COR-L47 (cell line): ENCODE measurements at places on chromosomes 1 and 21.

GRCh38 chr1:3857791-3858129 is 484 bp downstream of the DFFB start:
- DNase-seq, result no peak

DNA sequence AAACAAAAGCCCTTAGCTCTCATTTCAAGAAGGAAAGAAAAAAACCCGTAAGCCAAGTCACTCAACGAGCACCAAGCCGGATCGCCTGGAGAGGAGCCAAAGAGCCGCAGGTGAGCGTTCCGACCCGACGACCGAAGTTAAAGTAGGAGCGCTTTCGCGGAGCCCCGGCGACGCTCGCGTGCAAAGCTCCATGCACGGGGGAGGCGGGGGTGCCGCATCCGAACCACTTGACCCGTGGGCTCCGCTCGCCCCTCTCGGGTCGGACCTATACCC is 382 bp downstream of the GPBP1L1 start:
- DNase-seq, result peak; percentile 9

DNA sequence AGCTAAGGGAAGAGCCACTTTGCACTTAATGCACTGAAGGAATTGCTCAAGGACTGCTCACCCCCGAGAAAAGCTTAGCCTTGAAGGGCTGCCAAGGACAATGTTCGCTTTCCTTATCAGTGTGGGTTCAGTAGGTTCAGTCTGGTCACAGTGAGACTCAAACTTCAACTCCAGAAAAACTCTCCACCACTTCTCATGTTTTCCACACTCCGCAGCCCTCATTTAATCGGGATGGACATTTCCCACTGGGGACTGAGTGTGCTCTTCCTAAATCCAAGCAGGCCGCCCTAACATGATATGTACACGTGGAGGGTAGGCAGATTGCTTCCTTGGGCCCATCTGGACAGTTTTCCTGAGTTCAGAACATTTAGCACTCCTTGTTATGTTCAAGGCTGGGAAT is 19.5 kb downstream of the SUSD4 start:
- no peak for DNase-seq

DNA sequence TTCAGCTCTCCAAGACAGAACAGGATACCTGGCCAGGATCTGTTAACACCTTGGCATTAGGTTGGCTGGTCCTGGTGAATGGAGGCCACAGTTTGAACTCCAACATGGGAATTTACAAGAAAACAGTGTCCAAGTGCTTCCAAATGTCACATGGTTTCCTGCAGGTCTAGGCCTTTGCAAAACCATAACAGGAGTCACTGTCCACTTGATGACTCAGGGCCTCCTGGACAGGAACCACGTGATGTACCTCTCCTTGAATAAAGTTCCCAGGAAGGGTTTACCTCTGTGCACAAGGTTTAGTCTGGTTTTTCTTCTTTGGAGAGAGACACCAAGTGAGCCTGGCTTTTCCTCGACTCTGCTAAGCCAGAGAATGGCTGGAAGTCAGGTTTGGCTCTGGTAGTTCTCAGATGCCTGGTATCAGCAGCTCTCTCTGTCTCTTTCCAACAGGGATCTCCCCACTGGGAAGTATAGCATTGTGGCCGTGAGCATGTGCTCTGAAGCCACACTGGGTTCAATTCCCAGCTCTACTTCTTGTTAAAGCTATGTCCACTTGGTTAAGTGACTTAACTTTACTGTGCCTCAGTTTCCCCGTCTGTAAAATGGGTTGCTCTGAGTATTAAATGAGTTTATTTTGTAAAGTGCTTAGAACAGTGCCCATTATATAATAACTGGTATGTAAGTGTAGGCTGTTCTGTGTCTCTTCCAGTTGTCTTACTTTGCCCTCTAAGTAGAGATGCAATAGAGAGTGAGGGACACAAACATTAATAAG is 27.3 kb upstream of the TMEM61 start:
- no peak for DNase-seq

DNA sequence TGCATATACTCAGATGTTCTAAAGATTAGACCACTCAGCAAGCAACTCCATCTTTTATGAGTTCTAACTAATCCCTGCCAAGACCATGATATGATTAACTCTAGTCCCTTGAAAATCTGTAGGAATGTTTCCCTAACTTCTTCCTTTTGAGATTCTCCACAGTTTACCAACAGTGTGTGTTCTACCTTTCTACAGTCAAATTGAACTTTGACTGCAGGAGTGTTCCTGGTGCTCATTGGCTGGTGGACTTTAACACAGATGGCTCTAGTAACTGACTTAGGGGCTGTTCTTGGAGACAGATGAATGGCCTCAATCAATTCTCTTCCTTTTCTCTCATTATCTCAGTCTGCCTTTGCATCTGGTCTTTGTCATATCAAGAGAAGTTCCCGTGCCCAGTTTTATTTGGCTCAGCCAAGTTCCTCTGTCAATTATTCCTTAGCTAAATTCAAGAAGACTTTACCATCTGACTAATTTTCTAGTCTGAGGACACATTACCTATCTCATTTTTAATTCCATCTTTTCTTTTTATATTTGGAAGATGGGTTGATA is 643.9 kb upstream of the CAMK1G start:
- DNase-seq, result no peak
